Activated CD4-positive, alpha-beta T cell treated with anti-CD3 and anti-CD28 coated beads, Interleukin-10, Interleukin-2, amounts not matched to agents 100 ng/mL and 50 ng/mL, durations not matched to agents 16 hours and 8 hours (primary cell): ENCODE measurements at places on chromosomes 2 and 18.

DNA sequence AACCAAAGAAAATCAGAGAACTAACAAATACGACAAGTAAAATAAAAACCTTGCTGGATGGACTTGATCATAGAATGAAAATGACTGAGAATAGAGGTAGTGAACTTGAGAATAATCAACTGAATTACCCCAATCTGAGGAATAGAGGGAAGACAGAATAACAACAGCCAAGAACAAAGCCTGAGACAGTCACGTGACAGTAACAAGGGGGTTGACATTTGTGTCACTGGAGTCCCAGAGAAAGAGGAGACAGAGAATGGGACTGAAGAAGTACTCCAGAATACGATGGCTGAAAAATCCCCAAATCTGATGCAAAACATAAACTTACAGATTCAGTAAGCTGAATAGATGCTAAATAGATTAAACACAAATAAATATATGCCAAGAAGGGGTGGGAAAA is 248.5 kb upstream of the HDAC4 start:
- no peak for DNase-seq

- no peak for DNase-seq
These were observed 27.1 kb upstream of the CREB1 start for GRCh38 chr2:207502577-207503198.

DNA sequence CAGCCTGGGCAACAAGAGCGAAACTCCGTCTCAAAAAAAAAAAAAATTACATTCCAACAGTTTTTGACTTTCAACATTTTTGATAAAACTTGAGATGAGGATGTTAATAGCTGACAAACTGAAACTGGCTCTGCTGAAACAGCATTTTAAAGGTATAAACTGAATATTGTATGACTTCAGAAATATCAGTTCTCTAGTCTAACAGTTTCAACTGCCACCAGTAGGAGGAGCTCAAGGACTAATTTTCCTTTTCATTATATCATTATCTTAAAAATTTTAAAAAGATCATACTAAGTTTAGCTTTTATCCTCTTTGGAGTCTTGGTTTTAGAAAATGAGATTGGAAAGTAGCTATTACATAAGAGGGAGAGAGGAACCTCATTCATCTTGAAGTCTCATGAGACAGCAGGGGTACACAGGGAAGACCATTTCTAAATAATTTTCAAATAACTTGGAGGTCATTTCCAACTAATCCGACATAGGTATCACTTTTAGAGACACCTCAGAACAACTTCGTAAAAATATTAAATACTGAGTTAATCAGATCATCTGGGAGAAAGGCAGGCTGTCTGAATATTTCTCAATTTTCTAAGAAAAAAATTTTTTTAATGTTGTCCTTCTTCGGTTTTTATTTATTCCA is 37.6 kb upstream of the MCM6 start:
- peak; percentile 55 for DNase-seq

GRCh38 chr18:44714376-44714775 is 33.7 kb downstream of the SETBP1 start:
- no peak for DNase-seq

GRCh38 chr2:96888072-96889011 is 18.5 kb upstream of the SEMA4C start:
- no peak for DNase-seq

DNA sequence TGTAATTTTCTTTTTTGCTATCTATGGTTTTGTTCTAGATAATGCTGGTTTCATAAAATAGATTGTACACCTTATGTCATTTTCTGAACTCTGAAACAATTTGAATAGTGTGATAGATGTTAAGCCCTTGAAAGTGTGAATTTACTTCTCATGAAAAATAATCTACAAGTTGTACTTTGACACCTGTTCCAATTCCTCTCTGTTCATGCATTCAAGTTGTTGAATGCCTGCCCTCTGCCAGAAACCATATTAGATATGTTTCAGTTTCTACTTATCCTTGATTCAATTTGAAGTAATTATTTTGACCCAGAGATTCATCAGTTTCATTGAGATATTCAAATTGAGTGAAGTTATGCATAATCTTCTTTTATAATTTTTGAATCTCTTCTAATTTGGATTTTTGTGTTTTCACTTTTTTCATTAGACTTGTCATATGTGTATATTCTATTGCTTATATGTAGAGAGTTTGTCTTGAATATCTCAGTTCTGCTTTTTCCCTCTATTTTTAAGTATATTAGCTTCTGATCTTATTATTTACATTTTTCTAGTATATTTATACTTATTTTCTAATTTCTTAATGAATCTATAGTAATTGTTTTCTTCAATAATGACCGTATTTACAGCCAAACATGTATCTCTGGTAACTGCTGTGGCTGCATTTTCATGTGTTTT is 143.3 kb upstream of the TACR1 start:
- DNase-seq: no peak

DNA sequence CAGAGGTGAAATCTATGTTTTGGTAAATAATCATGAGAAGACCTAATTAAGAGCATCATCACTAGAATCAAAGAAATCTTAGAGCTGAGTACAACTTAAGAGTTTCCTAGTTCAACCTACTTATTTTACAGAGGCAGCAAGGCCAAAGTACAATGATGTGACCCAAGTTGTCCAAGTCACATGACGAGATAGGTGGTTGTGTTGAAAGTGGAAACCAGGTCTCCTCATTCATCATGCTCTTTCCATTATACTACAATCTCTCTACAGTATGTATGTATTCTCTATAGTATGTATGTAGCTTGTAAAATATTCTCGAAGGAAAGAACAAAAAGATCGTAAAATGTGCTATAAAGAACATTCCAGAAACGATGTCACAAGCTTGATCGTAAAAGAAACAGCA is 895.0 kb upstream of the FSHR start:
- no peak for DNase-seq

GRCh38 chr18:77478646-77479442 is 229.2 kb downstream of the GALR1 start:
- DNase-seq: no peak

DNA sequence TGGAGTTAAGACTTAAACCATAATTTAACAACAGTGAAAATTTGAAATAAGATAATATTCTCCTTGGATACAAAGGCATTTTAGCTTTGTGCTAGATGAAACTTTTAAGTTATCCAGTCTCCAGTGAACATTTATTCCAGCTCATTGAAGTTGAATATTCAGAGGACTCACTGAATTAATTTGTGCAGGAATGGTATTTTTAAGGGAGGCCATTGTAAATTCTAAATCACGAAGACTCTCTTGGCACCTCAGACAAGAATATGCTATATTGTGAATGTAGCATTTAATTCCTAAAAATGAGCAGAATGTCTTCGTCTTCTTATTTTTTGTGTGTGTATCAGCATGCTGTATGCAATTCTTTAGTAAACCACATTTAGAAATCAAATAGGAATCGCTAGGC is 731.7 kb upstream of the RAB6C start:
- no peak for DNase-seq

DNA sequence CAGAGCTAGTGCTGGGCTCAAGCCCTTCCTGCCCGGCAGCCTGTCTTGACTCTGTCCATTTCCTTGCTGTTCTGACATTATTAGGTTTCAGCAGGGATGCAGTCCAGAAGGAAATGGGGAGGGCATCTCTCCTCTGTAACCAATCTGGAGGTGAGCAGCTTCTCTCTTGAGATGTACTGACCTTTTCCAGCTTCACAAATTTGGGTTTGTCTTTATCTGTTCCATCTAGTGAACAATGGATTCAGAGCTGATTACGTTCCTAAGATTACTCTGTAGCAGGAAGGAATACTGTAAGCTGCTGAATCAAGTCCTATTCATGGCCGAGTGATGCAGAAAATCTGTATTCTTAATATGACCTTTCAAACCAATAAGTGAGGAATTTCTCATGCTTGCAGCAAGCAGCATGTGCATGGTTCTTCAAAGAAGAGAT is 11.0 kb downstream of the PLA2R1 start:
- no peak for DNase-seq

DNA sequence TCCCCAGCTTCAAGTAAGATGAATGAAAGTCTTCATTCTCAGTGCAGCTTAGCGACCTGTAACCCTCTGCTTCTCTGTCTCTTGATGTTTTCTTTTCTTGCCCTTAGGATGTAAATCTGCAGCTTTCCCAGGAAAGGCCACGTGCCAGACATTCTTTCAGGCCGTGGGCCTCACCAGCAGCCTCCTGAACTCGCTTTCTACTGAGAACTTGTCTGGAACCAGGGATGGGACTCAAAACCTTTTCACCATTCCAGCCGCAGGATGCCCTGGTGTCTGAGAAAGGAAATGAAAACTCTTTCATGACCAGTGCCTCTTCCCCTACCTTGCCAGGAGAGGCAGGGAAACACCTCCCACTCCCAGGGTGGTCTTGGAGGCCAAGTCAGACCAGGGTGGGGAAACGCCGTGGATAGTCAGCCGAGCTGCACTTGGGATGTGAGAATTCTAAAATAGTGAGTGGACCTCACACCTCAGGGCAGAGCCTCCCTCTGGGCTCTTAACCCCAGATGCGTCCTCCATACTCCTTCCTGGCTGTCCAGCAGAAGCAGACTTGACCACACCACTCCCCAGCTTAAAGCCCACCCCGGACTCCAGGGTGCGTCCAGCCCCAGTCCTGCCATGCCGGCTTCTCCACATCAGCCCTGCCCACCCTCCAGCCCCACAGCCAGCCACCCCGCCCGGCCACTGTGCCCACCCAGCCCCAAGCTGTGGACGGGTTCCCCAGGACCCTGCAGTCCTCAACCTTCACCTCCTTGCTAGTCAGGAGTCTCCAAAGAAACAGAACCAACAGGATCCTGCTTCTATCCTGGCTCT is 115.5 kb downstream of the TWIST2 start:
- no peak for DNase-seq

- DNase-seq: no peak
These were observed 11.8 kb downstream of the MTX2 start for GRCh38 chr2:176280867-176281658.

- peak; percentile 74 for DNase-seq
These were observed 96.3 kb downstream of the FAM210A start for GRCh38 chr18:13629841-13630715.

GRCh38 chr2:159076241-159076640 is 107.8 kb downstream of the TANC1 start:
- DNase-seq: no peak

DNA sequence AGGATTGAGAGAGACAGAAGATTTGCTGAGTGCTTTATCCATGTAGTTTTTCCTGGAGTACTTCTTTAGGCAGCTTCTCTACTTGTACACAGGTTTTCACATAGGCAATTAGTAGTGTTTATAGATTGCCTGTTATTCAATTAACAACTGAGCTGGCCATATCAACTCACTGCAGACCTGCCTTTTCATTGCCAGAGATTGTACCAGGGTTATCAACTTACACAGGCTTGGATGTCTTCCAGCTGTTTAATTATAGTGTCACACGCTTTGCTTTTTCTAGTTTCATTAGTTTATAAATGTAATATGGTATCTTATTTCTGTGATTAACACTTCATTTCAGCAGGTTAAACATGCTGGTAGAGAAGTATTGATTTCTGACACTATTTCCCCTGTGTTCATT is 125.9 kb downstream of the GPD2 start:
- no peak for DNase-seq

DNA sequence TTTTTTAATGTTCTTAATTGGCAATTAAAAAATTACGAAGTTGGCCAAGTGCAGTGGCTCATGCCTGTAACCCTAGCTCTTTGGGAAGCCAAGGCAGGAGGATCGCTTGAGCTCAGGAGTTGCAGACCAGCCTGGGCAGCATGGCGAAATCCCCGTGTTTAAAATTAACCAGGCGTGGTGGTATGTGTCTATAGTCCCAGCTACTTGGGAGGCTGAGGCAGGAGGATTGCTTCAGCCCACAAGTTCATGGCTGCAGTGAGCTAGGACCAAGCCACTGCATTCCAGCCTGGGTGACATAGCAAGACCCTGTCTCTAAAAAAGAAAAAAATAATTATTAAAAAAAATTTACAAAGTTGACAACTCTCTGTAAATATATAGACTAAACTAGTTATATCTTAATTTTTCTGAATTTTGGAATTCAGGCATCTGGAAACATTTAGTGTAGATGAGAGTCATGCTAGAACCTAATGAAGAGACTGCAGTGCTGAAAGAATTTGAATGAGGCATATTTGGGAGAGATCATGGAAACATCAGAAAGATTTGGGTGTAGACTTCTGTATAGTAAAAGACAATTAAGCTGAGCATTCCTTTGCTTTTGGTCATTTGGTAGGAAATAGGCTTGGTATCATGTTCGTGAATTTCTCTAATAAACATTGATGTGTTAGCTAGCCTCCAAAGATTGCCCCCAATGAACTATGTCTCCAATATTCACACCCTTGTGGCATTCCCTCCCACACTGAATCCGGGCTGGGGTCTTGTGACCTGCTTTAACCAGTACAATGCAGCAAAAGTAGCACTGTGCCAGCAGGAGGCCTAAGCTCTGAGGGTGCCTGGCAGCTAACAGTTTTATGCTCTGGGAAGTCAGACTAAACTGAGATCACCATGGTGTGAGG is 4.2 kb upstream of the ROCK1 start:
- no peak for DNase-seq

GRCh38 chr2:82234283-82234874 is 1929.8 kb upstream of the LRRTM1 start:
- no peak for DNase-seq

DNA sequence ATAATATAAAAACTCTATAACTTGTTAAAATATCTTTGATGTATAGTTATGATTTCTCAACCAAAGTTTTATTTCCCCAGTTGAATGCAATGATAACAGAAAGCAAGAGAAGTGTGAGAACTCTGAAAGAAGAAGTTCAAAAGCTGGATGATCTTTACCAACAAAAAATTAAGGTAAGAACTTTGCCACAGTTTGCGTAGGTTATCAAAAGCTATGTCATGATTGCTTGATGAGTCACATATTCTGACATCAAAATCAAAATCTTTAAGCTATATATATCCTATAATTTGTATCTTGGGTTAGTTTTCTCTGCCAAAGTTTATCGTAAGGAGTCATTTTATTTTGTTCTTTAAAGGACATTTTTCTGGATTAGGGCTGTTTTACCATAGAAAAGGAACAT is 35.0 kb downstream of the NDC80 start:
- DNase-seq: no peak

DNA sequence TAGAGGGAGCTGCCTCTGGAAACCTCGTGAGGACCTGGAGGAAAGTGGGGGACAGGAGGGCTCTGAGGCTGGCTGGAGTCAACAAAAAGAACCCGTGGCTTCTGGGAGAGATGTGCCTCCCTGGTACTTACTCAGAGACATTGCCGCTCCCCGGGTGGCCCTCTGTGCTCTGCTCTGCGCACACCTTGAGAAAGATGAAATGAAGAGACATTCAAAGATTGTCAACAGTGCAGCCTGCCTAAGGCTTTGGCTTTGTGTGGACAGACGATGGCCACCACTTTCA is 14.5 kb downstream of the CYS1 start:
- DNase-seq: no peak

DNA sequence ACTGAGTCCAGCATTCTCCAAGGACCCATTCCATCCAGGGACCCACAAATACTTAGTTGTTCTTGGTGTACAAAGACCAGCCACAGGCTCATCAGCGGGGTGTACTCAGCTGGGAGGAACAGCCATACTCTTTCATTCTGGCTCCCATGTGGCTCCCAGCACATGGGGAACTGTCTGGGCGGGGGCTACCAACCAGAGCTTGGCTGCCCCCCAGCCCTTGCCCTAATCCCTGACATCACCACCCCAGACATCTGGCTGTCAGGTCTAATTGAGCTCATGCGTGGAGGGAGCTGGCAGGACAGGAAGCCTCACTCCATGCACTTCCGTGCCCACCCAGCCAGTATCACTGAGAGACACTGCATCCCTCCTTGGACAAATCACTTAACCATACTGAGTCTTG is 283.6 kb downstream of the DYSF start:
- DNase-seq: no peak
